Substantia nigra (tissue), 51 donors: ENCODE measurements at places on chromosomes 12 and 14.

GRCh38 chr12:13273850-13274249, 77.3 kb downstream of the EMP1 start:
- DNase-seq = no peak

GRCh38 chr14:95527387-95528002, 7.4 kb upstream of the GLRX5 start:
- DNase-seq = no peak

DNA sequence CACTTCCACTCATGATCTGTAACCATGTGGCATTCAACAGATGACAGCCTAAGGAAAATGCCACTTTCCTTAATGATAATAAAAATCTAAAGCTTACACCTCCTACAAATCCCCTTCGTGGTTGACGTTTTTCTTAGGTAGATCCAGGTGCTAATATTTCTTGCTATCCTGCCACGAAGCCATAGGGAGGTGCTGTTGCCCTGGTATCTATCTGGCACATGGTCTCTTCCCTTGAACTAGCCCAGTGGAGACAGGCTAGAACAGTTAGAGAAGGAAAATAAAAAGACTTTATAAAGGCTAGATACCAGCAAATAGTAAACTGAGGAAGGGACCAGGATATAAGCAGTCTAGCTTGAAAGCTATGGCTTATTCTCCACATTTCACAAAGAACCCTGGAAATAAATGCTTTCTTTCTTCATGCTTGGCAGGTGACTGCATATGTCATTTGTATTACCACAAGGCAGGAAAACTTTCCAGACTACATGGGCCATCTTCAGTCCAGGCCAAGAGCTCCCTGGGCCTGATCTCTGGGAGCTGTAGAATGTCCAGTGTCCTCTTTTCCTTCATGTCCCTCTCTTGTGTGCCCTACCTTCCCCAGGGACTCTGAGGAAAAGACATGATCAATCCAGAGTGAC, 15.3 kb downstream of the SPIC start:
- no peak for DNase-seq

DNA sequence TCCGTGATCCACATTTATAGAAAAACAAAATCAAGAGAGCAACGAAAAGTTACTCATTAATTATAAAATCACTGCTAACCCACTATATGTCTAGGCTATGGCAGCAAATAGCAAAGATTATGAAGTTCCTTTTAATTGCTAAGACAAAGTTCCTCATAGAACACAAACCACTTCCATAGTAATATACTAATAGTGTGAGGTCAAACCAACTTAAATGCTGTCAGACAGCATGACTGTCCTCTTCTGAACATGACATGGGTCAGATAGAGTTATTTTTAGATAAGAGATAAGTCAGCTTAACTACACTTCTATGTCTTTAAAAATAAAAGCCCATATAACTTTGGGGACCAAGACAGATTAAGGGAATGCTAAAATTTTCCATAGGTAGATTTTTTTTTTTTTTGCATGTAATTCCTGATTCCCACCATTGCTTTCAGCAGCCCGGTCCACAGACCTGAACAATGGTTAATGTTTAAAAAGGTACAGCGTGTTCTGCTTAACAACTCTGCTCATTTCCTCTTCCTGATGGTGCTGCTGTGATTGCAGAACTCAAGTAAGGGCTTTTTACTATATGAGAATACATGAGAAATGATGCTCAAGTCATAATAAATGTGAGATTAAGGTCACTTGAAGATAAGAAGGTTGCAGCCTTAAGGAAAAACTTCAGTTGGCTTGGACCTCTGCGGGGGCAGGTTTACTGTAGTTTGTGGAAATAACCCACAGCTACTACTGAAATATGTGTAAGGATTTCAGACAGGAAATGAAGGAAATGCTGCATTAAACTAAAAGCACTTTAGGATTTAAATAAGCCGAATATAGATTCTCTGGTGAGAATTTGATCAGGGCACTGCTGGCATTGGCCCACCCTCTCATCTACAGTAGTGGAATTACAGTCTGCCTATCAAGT, 37.7 kb upstream of the DUSP6 start:
- DNase-seq = no peak

DNA sequence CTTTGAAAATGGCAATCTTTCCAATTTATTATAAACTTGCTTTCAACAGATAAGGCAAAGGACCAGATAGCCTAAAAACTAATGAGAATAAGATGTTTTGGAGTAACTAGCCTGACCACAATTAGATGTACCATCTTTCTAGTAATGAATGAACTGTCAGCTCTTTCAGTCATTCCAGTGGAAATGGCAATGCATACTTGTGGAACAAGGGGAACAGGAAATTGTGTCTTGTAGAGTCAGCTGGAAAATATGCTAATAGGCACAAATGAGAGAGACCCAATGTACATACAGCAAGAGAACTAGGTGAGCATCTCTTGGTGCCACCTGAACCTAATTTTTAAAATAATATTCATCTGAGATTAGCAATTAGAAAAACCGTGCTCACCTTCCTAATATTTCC, 76.1 kb upstream of the GPHB5 start:
- DNase-seq = no peak

GRCh38 chr14:32382704-32383103, 53.6 kb downstream of the AKAP6 start:
- peak; percentile 12 for DNase-seq

DNA sequence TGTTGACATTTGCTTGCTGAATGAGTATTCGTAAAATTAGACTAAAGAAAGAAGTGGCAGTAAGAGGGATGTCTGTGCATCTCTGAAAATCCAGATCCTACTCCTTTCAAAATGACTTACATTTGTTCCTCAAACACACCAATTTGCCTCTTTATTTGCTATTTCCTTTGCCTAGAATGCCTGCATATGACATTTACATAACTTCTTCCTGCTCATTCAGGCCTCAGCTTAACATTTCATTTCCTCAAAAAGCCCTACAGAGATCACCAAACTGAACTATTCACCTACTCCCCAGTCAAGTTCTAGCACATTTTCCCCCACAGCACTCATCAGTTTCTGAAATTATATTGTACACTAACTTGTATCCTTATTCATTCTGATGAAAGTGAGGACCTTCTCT, 907.2 kb downstream of the LRFN5 start:
- no peak for DNase-seq

GRCh38 chr12:67592228-67593011, 56.1 kb upstream of the DYRK2 start:
- DNase-seq = no peak
